ENCODE measurements at places on chromosomes 7 and 10.

DNA sequence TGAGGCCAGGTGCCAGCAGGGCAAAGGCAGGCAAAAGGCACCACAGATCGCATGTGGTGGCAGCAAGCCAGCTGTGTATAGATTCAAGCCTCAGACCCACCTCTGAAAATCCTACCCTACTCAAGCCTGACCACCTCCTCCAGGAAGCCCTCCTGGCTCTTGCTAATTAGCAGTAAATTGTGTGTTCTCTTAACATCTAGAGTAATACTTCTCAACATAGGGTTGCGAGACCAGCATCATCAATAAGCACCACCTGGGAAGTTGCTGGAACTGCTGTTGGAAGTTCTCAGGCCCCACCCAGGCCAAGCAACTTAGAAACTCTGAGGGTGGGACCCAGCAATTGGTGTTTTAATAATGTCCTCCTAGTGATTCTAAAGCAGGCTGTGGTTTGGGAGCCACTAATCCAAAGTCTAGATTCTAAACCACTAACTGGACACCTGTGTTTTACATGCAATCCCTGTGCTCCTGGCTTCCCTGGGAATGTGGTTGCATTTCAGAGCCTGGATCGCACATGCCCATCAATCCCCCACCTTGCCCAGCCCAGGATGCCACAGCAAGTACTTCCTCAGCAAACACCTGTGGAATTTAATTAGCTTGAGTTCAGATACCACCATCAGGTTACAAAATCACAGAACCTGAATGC lies 46.2 kb downstream of the KCNMA1 start:
- DNase-seq = no peak

GRCh38 chr7:138204982-138205298 lies 128.7 kb downstream of the AKR1D1 start:
- no peak for DNase-seq

DNA sequence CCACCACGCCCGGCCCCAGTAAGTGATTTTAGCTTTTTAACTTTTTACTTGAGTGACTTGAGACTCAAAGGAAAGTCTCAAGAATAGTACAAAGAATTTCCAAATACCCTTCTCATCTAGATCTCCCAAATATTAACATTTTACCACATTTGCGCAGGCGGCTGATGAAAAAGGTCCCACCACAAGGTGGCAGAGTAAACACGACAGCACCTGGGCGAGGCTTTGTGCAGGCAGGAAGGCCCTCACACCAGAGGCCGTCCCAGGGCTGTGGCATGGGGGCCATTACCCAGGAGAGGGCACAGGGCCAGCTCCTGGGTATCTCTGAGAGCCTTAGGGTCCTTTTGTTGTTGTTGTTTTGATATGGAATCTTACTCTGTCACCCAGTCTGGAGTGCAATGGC lies 50.0 kb upstream of the WIPI2 start:
- DNase-seq = no peak

DNA sequence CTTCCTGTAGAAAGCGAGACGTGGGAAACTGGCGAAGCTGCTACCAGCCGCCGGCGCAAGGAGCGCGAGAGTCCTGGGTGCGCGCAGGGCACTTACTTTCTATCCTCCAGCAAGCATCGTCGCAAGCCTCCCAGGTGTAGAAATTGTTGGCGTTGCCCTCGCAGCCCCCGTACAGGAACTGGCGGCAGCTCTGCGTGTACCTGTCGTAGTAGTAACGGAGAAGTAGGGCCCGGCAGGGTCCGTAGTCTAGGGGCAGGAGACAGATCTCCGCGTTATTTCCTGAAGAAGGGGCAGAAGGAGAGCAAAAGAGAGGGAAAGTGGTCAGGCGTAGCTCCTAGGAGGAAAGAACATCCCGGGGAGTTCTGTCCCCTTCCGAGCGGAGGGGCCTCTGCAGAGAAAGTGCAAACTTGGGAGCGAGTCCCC lies 501 bp downstream of the TFPI2 start:
- DNase-seq = no peak

- no peak for DNase-seq
Observed at GRCh38 chr10:86066696-86067095, 299.9 kb downstream of the GRID1 start.

- no peak for DNase-seq
Observed at GRCh38 chr10:109173937-109174336, 749.4 kb downstream of the XPNPEP1 start.

- no peak for DNase-seq
Observed at GRCh38 chr10:101351477-101351876, 2.5 kb upstream of the BTRC start.

GRCh38 chr7:146366938-146367337 lies 250.3 kb downstream of the CNTNAP2 start:
- DNase-seq = no peak

DNA sequence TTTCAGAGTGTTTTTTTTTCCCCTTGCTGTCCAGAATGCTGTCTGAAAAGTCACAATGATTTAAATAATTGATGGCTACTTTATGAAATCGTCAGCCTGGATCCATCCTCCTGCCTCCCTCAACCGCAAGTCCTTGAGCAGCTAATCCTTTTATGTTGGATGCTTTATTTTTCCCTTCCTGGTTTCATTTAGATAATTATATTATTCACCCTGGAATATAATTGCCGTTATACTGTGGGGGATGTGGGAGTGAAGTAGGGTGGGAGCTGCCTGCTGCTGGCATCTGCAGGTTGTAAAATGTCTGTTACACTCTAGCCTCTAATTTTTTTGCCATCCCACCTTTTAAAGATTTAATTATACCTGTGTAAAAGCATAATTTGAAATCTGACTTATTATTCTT lies 290.5 kb upstream of the LRGUK start:
- DNase-seq = no peak

DNA sequence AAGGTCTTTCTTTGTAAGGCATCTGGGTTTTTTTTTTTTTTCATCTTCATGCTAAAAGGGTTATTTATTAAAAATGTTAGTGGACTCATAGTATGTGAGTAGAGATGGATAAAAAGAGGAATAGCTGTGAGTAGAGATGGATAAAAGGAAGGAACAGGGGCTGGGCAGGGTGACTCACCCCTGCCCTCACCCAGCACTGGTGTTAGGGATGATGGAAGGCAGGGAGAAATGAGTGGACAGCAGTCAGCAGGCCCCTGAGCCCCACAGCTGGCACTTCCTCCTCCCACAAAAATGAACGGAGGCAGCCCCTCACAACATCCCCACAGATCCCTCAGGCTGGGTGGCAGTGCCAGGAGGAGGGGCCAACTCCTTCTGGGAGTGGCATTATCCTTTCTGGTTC lies 39.3 kb downstream of the ANTXRL start:
- no peak for DNase-seq

DNA sequence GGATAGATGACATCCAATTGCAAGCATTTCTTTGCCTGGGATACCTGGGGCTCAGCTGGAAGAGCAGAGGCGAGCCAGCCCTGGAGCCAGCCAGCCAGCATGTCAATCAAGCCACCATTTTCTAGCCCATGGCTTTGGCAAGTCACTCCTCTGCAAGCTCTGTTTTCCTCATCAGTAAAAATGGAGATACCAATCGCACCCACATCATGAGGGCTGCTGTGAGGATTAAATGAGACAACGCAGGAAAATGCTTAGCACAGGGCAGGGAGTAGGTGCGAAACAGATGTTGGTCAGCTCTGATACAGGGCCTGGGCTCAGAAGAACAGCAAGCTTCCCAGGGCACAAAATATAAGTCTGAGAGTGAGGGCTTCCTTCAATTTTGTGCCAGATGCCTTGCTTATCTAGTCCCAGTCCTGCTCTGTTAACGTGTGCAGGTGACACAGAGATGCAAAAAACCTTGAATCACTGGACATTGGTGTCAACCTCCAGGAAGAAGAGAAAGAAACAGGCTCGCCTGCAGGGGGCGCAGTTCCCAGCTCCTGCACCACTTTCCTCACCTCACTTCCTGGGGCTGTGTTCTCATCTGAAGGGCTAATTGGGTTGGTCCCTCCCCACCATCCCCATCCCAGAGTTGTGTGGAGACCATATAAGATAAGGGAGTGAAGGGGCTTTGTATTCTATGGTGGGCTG lies 72.8 kb upstream of the CACUL1 start:
- no peak for DNase-seq

GRCh38 chr7:85226361-85227085 lies 39.7 kb upstream of the SEMA3D start:
- no peak for DNase-seq

- DNase-seq = no peak
Observed at GRCh38 chr7:43572516-43573049, 10.3 kb upstream of the STK17A start.

DNA sequence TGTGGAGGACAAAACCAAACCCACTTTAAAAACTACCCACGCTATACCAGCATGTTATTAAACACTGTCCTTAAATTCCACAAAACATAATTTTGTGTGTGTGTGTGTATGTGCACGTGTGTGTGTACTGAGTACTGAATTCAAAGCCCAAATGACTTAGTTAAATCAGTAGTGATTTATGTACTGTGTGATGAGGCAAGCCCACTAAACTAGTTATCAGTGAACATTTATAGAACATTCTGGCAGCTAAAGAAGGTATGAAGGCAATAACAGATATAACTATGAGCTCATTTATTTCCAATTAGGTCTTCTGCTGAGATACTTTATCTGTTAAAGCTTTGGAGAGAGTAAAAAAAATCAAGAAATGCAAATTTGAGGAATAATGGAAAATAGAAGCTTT lies 115.1 kb downstream of the CPED1 start:
- no peak for DNase-seq

DNA sequence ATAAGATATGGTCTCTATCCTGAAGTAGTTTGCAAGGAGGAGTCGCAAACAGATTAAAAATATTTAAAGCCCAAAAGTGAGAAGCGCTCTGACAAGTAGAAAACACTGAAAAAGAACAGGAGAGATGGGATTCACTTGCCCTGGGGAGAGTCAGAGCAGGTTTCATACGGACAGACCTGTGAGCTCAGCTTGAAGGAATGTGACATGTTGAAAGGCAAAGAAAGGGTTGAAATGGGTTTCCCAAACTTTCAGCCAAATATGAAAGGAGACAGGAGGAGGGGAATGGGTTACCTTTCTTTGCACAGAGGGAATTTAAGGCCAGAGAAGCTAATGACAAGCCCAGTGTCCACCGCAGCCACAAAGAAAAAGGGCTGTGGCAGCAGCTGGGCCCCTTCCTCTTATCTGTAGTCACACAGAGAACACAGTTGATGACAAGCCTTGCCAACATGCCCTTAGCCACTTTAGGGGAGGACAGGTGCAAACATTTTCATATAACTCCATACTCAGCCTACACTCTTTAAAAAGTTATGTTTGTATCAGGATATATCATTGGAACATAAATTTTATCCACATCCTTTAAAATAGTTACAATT lies 14.9 kb downstream of the HOXA1 start:
- DNase-seq = no peak

- no peak for DNase-seq
Observed at GRCh38 chr7:665736-666453, 60.6 kb upstream of the DNAAF5 start.

DNA sequence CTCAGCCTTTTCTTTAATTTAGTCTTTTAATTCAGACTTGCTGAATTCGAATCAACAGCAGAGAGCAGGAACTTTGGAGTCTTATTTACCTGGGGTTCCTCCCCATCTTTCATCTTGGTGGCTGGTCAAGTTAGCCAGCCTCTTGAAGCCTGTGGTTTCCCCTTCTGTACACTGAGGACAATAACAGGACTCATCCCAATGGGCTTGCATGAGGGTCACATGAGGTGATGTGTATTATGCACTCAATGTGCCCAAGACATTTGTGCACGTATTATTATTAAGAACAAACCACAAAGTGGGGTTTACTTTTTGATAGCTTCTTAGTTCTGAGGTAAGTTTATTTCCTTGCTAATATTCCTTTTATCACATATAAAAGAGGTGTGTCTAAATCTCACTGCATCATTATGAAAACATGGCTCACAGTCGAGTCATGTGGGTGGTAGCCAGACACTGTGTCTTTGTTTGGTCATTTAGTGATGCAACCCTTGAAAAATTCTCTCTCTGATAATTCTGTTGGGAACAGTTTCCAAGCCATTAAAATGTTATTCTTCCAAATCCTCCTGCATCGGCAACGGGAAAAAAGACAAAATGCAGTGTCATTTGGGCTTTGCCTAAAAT lies 86.5 kb upstream of the GRB10 start:
- DNase-seq = no peak

DNA sequence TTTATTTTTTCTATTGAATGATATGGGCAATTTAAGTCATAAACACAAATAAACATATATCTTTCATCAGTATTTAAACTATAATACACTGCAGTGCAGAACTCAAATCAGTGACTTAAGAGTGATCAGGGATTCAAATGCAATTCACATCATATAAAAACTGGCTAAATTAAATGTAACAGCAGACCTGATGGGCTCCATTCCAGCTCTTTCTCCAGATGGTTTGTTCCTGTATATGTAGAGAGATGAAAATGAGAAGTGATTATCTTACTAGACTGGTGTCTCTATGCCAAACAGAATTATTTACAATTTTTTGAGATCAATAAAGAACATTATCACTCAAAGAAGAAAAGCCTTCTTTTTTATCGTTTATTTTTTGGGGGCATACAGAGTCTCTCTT lies 568.8 kb upstream of the ADARB2 start:
- no peak for DNase-seq

DNA sequence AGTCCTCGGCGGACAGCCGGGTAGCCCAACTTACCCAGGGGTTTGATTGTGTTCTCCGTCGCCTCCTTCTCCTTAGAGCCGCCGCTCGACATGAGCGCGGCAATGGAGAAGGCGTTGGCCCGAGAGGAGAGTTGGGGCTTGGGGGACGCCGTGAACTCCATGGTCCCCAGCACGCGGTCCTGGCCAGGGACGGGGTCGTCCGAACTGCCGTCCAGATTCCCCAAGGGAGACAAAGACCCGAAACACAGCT lies 515 bp downstream of the TBX20 start:
- DNase-seq = no peak

Data from stimulated activated CD8-positive, alpha-beta memory T cell treated with anti-CD3 and anti-CD28 coated beads, Interleukin-7, amount 100 ng/mL, for 1 hour (primary cell).